ENCODE measurements at places on chromosomes 13 and 19.

- peak overlapping the region; percentile 78 for H3K27ac ChIP-seq
- H3K4me1 ChIP-seq, result peaks cover 17% of the 10 kb centered on the region
- peaks cover 23% of the 10 kb centered on the region for H3K36me3 ChIP-seq
- DNase-seq, result no peak
- peak overlapping the region; percentile 29 for H3K4me3 ChIP-seq
Measured at GRCh38 chr13:24253520-24254145, 55.7 kb upstream of the C1QTNF9 start.

DNA sequence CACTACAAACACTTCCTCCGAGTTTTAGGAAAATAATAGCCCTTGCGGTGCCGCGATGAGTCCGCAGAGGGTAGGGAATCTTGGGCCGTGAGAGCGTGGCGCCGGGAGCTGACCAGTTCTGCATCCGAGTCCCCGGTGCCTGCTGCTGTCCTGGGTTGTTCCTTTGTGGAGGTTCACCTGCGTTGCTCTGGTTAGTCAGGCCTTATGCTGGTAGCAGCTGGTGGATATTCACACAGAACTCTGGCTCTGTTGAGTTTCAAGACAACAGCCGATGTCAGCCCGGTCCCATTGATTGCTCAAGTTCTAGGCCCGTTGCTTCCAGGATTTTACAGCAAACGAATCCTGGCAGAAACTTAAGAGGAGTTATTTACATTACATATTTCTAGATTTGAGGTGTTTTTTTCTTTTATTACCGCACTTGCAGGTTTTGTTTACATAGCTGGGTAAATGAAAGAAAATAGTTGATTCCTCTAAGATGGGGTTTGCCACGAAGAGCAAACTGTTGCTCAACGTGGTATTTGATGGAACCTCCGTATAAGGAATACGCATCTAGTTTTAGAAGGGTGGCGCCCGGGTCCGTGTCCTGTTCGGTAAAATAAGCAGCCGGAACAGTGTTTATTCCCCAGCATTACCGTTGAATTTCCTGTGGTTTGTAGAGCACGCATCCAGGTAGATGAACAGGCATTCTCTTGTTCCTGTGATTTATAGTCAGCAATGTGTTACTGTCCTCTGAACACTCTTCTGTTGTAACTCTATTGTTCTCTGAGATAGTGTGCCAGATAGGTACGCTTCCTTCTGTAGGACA lies 1.3 kb downstream of the CLDN10 start:
- no peaks in the 10 kb centered on the region for H3K36me3 ChIP-seq
- H3K4me1 ChIP-seq, result peaks cover 8% of the 10 kb centered on the region
- H3K27me3 ChIP-seq, result peaks cover 34% of the 10 kb centered on the region
- peak; percentile 48 for DNase-seq

GRCh38 chr13:48859272-48860105 lies 116.2 kb upstream of the FNDC3A start:
- no peak overlapping the region for H3K27ac ChIP-seq
- no peak overlapping the region for H3K4me3 ChIP-seq
- no peaks in the 10 kb centered on the region for H3K36me3 ChIP-seq
- no peaks in the 10 kb centered on the region for H3K27me3 ChIP-seq
- H3K4me1 ChIP-seq, result no peaks in the 10 kb centered on the region
- DNase-seq, result no peak

GRCh38 chr19:49851456-49852259 lies 699 bp downstream of the PTOV1 start:
- H3K4me3 ChIP-seq, result peak overlapping the region; percentile 96
- H3K36me3 ChIP-seq, result peaks cover 18% of the 10 kb centered on the region
- peak overlapping the region; percentile 99 for H3K27ac ChIP-seq
- H3K27me3 ChIP-seq, result no peaks in the 10 kb centered on the region
- peak; percentile 53 for DNase-seq
- peaks cover 27% of the 10 kb centered on the region for H3K4me1 ChIP-seq

GRCh38 chr13:109145631-109146030 lies 516.2 kb downstream of the MYO16 start:
- no peak overlapping the region for H3K27ac ChIP-seq
- H3K27me3 ChIP-seq, result peaks cover 17% of the 10 kb centered on the region
- no peak overlapping the region for H3K4me3 ChIP-seq
- H3K36me3 ChIP-seq, result no peaks in the 10 kb centered on the region
- DNase-seq, result no peak

- no peaks in the 10 kb centered on the region for H3K36me3 ChIP-seq
- peak; percentile 87 for DNase-seq
- peak overlapping the region; percentile 56 for H3K4me3 ChIP-seq
- H3K27me3 ChIP-seq, result peaks cover 55% of the 10 kb centered on the region
- peaks cover 25% of the 10 kb centered on the region for H3K4me1 ChIP-seq
Measured at GRCh38 chr19:55080121-55080967, 4.7 kb downstream of the EPS8L1 start.
